ENCODE measurements at places on chromosomes 2 and 18.
A peak's percentile ranks its signal among the peaks of the same experiment; 100 is the strongest.

DNA sequence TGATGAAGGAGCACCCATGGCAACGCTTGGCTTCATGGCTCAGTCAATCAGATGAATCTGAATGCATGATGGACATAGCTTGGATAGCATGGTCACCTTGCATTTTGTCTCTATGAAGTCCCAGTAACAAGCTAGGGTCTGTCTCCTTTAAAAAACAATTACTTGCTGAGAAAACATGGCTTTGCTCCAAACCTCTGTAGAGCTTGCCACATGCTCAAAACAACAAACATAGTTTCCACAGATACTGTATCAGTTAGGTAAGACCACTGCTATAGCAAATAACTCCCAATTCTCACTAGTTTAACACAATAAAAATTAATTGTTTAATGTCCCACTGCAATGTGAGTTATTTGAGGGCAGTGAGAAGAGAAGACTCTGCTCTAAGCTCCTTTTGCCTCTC is 401.0 kb downstream of the IRS1 start:
- DNase-seq, result no peak

GRCh38 chr2:221571551-221572218 is 419 bp downstream of the EPHA4 start:
- peak; percentile 56 for DNase-seq

- peak; percentile 71 for DNase-seq
These were observed 53.6 kb upstream of the UGP2 start for GRCh38 chr2:63788071-63788470.

DNA sequence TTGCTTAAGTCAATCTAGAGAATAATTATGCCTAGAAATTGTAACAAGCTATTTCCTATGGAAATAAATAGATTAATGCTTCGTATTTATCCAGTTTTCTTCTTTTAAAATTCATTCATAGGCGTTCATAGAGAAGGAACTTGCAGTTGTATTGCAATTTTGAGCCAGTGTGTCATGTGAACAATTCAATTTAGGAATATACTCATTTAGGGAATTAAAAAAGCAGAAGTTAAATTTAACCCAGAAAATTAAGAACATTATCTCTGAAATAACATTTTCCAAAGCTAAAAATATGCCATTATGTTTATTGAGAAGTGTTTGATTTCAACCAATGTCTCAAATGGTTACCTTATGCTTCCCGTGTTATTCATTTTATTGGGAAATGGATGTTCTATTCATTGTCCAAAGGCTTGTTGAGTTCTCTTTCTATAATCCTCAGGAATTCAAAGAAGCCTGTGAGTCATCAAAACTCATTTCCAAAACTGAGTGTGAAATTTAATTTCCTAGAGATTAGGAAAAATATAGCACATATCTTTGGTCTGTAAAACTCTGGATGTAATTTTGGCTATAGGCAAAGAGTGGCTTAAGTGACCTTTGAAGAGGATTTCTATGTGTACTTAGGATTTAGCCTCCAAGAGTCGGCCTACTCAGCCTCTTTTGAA is 99.7 kb downstream of the SLC8A1 start:
- peak; percentile 76 for DNase-seq

GRCh38 chr2:121064186-121064585 is 220.8 kb downstream of the TFCP2L1 start:
- no peak for DNase-seq

DNA sequence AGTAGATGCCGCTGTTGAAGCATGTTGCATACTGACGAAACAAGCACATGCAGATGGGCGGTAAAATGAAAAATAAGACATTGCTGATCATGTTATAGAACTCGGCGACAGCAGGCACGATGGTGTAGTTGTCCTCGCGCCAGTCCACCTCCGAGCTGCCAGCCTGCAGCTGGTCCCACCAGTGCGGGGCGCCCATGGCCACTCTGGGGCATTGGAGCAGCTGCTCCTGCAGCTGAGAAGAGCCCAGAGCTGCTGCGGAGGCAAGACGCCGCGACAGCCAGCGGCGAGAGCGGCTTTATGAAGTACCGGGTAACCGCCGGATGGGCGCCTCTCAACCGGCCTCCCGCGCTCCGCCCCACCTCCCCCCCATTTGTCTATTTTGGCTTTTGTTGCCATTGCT is 32.6 kb upstream of the ADAM23 start:
- no peak for DNase-seq

- no peak for DNase-seq
These were observed 600.5 kb upstream of the SYT4 start for GRCh38 chr18:43877616-43878321.

DNA sequence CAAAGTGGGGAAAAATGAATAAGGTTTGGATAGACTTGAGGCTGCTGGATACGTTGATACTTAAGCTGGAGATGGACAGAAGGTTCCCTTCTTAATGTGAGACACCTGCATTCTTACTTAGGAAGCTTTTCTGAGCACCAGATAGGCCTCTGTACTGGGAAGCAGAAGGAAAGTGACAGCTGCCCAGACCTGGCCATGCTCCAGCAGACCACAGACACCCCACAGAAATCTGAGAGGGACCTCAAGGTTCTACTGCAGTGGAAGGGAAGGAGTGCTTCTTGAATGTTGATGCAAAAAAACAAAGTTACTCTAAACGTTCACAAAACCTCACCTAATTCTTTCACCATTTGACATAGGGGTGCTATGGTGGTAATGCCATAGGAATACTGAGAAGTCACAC is 642.1 kb upstream of the ID2 start:
- no peak for DNase-seq

GRCh38 chr2:236679884-236680860 is 110.5 kb downstream of the ACKR3 start:
- peak; percentile 90 for DNase-seq

- peak; percentile 50 for DNase-seq
These were observed 78.3 kb downstream of the CMPK2 start for GRCh38 chr2:6787376-6787775.

GRCh38 chr18:23645568-23646175 is 17.0 kb downstream of the ANKRD29 start:
- DNase-seq, result no peak

GRCh38 chr18:67735506-67735905 is 219.0 kb upstream of the DSEL start:
- DNase-seq, result no peak

DNA sequence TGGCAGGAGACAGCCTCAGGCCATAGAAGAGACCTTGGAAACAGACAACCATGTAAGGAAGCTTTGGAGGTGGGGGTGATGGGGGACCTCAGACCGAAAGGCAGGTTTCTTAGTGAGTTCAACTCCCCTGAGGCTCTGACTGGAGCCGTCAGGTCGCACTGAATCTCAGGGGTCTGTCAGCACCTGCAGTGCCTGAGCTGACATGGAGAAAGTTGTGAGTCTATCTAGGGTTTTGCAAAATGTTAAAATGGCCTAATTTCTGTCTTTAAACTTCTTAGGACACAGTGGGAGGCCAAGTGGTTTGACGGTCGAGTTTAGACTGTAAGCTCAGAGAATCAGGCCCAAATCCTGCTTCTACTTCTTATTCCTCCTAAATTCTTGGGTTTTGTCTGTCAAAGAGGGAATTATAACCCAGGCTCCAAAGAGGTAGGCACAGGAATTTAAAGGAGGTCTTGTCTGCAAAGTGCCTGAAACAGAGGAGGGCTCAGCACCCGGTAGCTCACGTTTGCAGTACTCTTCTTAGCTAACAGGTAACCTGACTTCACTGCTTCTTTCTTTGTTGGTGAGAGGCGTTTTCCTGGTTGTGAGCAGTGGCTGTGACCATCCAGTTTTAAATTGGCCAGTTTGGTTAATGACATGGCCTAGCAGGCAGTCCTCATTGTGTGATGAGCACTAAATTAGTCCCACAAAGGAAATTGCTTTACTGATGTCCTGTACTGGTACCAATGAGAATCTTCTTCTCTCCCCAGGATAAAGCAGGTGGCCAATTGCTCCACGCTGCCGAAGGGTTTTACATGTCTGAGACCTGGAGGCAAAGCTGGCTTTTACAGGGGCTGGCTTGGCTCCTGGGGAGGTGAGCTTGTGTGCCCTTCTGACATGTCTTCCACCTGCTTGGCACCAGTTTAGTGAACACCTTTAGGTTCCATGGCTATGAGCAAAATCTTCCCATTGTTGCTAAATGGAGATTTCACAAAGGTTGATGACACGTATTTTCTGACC is 95.7 kb downstream of the MYCN start:
- no peak for DNase-seq

- DNase-seq, result peak; percentile 28
These were observed 29.3 kb upstream of the TWIST2 start for GRCh38 chr2:238818561-238818960.
